ENCODE measurements at places on chromosomes 6 and 20.

DNA sequence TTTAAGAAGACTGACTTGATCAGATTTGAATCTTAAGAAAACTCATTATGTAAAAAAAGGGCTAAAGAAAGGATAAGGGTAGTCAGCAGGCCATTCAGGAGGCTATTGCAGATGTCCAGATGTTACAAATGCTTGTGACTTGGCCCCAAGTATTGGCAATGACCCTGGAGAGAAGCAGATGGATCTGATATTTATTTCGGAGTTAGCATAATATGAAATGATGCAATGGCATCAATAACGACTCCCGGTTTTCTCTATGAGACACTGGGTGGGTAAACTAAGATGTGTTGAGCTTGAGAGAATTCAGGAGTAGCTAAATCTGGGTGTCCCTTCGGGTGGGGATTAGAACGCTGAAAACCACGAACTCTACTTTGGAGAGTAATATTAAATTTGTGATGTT, 149.7 kb downstream of the LAMA2 start:
- no peak for DNase-seq

DNA sequence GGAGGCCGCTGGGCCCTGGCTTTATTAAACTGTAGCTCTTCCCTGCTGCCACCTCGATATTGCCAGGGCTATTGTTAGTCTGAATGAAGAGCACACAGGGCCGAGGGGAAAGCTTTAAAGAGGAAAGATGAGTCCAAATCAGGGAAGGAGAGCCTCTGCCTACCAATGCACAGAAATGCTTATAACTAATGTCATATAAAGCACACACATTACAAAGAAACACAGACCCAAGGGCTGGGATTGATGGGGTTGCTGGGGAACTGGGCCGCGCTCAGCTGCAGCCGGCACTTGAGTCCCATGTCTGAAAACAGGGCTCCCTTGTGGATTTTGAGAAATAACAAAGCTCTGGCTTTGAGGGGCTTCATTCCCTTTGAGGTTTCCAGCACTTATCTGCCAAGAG, 232.6 kb downstream of the CD83 start:
- DNase-seq: no peak

- DNase-seq: no peak
Measured at GRCh38 chr20:49823152-49823847, 10.7 kb downstream of the SLC9A8 start.

GRCh38 chr6:112501705-112502104, 154.6 kb downstream of the RFPL4B start:
- DNase-seq: no peak

DNA sequence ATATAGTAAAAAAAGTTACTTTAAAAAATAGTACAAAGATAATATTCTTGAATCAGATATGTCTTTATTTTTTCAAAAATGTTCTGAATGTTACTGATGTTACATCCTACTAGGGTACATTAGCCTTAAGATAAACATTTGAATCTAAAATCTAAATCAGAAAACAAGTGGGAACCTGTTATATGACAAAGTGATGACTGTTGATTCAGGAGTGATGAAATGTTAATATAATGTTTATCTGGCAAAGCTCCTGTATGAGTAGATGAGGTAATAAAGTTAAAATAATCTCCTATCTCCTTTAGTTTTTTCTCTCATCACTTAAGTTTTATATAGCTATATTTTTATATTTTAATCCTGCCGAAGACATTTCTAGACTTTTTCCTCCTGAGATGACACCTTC, 4.2 kb downstream of the DOP1A start:
- no peak for DNase-seq

All from kidney tubule cell (primary cell).